ENCODE measurements at places on chromosomes 3 and 15.
A peak's percentile ranks its signal among the peaks of the same experiment; 100 is the strongest.

DNA sequence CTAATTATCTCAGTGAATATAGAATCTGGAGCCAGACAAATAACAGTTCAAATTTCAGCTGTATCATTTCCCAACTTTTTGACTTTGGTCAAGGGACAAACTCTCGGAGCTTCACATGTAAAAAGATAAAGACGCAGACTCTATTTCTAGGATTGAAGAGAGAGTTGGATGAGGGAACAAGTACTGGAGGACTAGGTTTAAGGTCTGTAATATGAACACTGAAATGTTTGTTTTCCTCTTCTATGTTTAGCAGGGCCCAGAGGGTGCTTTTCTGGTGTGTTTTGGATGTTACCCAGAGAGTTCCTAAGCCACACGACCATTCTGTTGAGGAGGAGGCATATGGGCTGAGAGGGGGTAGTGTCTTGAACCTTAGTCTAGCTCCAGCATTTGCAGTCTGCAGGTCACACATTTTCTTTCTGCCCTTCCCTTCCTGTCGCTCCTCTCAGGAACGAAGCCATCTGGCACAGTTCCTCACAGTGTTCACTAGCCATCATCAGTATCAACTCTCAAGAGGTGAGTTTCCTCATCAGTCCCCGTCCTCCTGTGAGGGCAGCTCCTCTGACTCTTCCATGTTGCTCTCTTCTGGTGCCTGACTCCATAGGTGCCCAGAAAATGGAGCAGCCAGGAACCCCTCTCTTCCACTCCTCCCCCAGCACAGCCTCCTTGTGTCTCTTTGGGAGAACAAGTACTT lies 250.1 kb downstream of the SQOR start:
- no peak for DNase-seq

GRCh38 chr3:56987238-56987895 lies 73.1 kb upstream of the SPATA12 start:
- DNase-seq, result no peak

- no peak for DNase-seq
Measured at GRCh38 chr15:99574502-99574901, 8.7 kb downstream of the MEF2A start.

GRCh38 chr15:62940755-62941361 lies 101.7 kb upstream of the TPM1 start:
- no peak for DNase-seq

DNA sequence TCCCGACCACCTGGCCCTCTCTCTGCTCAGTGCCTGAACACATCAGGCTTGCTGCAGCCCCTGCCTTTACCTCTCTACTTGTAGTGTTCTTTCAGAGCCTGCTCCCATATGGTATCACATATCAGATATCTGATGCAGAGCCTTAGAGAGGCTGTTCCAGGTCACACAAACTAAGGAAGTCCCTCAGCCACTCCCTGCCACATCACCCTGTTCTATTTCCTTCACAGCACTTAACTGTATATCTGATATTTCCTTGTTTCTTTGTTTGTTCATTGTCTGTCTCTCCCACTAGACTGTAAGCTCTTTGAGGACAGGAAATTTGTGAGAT lies 976 bp upstream of the ALDH1L1 start:
- DNase-seq, result no peak

DNA sequence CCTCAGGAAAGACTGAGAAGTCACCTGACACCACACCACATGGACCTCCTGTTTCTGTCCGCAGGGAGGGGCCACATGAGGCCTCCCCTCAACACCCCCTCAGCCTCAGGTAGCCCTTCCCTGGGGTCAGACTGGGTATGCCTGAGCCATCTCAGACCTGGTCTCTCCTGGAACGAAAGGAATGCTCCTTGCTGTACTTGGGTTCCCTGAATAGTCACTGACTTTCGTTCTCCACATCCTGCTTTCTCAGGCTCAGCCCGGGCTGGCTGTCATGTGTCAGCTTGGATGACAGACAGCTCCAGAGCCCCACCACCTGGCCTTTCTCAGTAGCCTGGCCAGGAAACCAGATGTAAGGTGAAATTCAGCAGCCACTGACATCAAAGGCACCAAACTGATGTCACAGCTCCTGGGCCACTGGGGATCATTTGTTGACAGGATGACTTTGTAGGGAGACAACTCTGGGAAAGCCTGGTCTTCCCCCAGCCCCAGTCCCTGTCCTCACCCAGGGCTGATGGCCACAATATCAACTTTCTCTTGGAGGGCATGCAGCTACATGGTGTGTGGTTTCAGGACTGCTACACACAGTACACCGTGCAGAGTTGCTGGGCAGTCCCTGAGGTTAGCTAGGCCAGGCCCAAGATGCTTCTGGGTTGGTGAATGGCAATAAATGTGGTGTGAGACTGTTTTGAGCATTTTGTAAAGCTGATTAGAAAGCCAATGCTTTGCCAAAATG lies 141.4 kb upstream of the MRPS22 start:
- no peak for DNase-seq

- peak; percentile 13 for DNase-seq
Measured at GRCh38 chr15:66654739-66655375, 47.2 kb upstream of the SMAD6 start.

DNA sequence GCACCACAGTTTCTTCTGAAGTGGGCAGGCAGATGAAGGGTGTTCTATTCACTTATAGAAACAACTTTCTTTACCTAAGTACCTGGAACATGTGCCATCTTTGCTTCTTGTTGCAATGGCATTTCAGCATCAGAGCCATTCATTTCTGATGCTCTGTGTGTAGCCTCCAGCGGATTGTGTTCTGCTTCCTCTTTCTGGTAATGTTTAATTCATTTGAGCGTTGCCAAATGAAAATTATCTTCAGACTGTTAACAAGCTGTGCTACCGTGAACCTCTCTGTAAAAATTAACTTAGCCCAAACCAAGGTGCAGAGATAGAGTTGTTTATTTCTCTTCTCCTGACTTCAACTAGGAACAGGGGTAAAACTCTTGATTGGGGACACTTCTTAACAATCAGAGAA lies 302.0 kb downstream of the EDEM1 start:
- no peak for DNase-seq

GRCh38 chr3:89332386-89332785 lies 225.0 kb downstream of the EPHA3 start:
- no peak for DNase-seq

- no peak for DNase-seq
Measured at GRCh38 chr3:118810499-118811035, 224.1 kb downstream of the IGSF11 start.

GRCh38 chr15:44736181-44736765 lies at the start of gene TRIM69:
TSS of gene TRIM69 (plus strand) at chr15:44736528. CDS start at chr15:44736705, 177 bp downstream.
- no peak for DNase-seq

- no peak for DNase-seq
Measured at GRCh38 chr15:25947323-25948314, 84.5 kb upstream of the ATP10A start.

DNA sequence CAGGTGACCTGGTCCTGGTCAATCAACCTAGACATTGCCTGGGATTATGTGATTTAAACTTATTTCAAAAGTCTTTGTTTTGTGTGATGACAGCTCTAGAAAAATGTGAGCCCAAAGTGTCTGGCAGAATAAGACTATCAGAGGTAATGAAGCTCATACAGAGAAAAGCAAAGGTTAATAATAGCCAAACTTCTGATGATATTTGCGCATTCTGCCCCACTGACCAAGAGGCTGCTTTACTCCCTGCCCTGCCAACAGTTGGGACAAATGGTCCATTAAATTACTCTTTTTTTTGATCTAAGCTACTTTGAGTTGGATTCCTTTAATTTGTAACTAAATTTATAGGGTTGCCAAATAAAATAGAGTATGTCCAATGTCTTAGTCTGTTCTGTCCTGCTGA lies 911.2 kb downstream of the MCTP2 start:
- no peak for DNase-seq

DNA sequence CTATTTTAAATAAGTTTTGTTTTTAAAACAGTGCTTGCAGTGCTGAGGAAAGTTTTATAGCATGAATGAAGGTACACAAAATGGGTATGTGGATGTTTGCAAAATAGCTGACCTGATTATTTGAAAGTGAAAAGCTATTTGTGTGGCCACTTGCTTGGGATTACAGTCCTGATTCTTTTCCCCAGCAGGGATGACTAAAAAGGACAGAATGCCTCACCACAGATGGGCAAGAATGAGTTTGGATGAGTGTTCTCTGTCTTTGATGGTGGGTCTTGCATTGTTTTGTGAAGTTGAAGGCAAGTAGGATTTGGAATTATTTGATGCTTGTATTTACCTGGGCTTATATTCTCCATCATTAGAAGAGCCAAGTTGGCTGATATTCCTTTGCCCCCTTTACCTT lies 48.8 kb upstream of the MEIS2 start:
- no peak for DNase-seq

DNA sequence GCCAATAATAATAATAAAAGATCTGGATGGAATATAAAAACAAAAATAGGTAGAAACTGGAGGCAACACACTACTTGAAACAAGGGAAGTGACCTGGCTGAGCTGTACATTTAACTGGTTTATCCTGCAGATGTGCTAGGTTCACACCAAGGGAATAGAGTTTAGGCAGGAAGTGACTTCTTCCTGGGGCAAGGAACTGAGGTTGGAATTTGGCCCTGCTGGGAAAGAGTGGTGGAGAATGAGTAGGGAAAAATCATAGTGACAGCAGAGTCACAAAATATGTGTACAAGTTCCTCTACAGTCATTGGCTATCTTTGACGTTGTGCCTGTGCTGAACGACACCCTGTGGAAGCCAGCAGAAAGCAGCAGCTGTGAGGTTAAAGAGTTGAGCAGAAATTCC lies 44.1 kb downstream of the ARHGAP11B start:
- no peak for DNase-seq
